ENCODE measurements at places on chromosomes 6 and 20. TPM values are rescaled to one million over a fixed set of nuclear protein-coding genes. Genes with fewer than 3 reads are reported as not detected.

DNA sequence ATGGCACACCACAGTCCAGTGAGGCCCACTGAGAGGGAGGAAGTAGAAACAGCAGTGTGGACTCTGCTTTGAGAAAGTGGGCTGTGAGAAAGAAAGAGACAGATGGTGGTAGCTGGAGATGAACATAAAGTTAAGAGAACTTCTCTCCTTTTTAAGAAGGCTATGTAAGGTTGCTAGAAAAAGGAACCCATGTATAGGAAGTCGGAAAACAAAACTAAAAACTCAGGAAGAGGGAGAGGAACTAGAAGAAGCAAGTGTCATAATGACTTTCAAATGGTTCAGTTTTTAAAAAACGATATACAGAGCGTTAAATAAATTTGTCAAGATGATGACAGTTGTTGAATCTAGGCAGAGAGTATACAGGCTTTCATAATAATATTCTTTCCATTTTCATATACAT is 25.4 kb upstream of the GMNN start:
- no peak for DNase-seq

GRCh38 chr6:147117580-147117979 is 86.6 kb upstream of the STXBP5 start:
- peak; percentile 20 for DNase-seq

TCF15 gene
- polyA plus RNA-seq = 4.0 TPM

PHACTR3 gene
- 10.3 TPM for polyA plus RNA-seq
